Stimulated activated CD8-positive, alpha-beta memory T cell treated with anti-CD3 and anti-CD28 coated beads, Interleukin-4, amount 100 ng/mL, for 4 hours (primary cell): ENCODE measurements at places on chromosomes 16 and 17.
A peak's percentile ranks its signal among the peaks of the same experiment; 100 is the strongest.

- DNase-seq = no peak
These were observed 16.0 kb upstream of the TANC2 start for GRCh38 chr17:62950067-62950466.

GRCh38 chr17:44989552-44990138 lies 21.5 kb upstream of the C1QL1 start:
- DNase-seq = no peak

DNA sequence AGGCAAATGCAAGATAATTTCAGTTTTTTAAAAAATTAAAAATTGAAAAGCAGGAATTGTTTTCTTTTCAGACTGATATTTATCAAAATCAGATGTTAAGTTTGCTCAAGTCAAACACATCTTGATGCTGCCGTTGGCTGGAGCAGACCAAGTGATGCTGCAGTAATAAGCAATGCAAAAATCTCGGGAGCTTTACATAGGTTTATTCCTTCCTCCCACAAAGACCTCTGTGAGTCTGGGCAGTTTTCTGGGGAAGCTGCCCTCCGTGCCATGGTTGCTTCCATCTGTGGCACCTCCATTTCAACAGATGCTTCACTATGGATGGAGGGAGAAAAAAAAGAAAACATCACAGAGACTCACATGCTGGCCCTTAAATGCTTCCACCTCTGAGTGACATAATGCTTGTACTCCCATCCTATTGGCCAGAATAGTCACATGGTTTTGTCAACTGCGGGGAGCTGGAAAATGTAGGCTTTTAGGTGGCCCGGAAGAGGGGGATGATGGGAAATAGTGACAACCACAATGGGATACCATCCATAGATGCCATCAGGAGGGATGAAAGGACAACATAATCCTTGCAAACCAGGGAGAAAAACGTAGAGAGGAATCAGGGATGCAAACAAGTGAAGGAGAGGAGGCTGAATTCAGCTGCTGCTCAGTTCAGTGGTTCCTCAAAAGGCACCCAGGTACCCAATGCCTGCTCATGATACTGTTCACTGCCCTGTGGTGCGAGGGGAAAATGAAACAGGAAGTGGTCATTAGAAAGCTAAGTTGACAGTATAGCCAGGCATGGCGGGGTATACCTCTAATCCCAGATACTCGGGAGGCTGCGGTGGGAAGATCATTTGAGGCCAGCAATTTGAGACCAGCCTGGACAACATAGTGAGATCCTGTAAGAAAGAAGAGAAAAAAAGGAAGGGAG lies 13.5 kb upstream of the ERCC4 start:
- DNase-seq = no peak

GRCh38 chr16:13702614-13703013 lies 217.3 kb upstream of the ERCC4 start:
- DNase-seq = no peak

GRCh38 chr16:19127674-19128131 lies 13.9 kb downstream of the ITPRIPL2 start:
- no peak for DNase-seq

DNA sequence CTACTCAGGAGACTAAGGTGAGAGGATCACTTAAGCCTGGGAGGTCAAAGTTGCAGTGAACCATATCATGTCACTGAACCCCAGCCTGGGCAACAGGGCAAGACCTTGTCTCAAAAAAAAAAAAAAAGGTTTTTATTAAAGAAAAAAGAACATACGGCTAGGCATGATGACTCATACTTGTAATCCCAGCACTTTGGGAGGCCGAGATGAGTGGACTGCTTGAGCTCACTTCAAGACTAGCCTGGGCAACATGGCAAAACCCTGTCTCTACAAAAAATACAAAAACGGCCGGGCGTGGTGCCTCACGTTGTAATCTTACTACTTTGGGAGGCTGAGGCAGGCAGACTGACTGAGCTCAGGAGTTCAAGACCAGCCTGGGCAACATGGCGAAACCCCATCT lies 38.4 kb downstream of the RANBP10 start:
- DNase-seq = no peak

GRCh38 chr17:48438516-48439061 lies 8.6 kb upstream of the SKAP1 start:
- no peak for DNase-seq

DNA sequence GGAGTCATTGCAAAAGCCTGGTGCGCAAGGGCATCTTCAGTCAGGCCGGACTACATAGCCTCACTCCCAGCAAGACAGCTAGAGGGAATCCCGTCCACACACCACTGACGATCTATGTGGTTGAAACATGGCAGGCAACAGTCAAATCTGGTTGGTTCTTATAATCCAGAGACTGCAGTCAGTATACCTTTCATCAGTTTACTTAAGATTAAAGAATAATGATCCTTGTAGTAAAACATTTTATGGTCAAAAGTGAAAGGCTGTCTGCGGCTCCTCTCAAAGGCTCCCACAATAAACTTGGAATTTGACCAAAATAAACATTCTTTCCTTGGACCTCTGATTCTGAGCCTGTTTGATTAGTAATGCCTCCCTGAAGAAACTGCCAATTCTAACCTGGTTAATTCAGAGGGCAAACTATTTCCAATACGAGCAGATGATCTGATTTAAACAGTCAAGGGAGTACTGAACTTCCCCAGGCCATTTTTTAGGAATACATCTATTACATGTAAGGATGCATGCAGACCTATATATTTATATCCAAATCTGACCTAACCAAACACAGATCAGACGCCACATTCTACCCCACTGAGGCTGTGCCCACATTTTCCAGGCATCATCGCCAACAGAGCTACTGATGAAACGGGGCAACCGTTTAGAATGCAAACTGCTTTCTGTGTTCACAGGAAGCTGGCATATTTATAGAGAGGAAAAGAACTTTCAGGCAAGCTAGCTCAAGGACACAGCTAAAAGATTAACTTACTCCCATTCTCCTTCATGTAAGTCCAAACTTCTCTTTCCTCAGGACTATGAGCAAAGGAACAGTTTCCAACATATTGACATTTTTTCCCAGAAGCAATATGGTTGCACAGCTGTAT lies 15.3 kb upstream of the TXNDC11 start:
- DNase-seq = no peak

GRCh38 chr17:35914354-35914753 lies 16.2 kb downstream of the RDM1 start:
- no peak for DNase-seq

GRCh38 chr17:1714427-1714979 lies 4.3 kb upstream of the TLCD2 start:
- DNase-seq = no peak

DNA sequence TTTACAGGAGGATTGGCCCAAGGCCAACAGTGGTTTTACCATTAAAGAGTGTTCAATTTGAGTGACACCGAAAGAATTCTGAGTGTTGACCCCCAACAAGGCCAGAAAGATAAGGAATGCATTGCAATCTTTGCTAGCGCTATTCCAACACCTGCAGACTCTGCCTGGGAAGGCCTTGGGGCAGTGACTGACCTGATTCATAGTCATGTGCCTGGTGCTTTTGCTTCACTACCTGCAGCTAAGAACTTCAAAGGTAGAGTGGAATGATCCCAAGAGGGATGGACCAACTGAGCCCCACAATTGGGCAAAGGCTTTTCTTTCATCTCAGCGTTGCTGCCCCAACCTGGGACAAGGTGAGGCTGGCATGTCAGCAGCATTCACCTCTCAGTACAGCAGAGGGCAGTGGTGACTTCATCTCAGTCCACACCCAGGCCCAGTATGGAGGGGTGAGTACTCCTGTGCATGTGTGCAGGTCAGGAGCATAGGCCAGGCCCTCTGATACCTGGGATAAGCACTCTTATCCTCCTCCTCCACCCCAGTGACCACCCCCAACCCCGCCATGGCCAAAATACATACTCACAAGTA lies 149.6 kb upstream of the GNAO1 start:
- no peak for DNase-seq

DNA sequence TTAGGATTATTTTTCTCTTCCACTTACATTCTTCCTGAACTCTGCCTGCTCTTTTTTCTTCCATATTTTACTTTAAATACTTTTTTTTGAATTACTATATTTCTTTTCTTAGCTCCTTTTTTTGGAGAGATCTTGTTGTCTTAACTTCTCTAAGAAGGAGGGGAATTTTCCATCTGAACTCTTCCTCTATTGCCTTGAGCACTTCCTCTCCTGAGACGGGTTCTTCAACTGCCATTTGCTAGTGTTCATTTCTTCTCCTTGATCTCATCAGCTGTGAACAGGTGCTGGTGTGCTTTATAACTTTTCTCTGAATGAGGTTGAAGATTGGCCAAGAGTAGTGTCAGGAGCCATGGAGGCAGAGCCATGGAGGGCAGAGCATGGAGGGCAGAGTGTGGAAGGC lies 15.1 kb upstream of the CD300LD start:
- no peak for DNase-seq

- DNase-seq = no peak
These were observed 901 bp upstream of the HEATR6 start for GRCh38 chr17:60079401-60080243.

DNA sequence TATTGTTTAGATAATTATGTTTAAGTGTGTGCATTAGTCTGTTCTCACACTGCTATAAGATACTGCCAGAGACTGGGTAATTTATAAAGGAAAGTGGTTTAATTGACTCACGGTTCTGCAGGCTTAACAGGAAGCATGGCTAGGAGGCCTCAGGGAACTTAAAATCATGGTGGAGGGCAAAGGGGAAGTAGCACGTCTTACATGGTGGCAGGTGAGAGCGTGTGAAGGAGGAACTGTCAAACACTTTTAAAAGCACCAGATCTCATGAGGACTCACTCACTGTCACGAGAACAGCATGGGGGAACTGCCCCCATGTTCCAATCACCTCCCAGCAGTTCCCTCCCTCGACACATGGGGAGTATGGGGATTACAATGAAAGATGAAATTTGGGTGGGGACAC lies 203.5 kb upstream of the GOT2 start:
- no peak for DNase-seq

DNA sequence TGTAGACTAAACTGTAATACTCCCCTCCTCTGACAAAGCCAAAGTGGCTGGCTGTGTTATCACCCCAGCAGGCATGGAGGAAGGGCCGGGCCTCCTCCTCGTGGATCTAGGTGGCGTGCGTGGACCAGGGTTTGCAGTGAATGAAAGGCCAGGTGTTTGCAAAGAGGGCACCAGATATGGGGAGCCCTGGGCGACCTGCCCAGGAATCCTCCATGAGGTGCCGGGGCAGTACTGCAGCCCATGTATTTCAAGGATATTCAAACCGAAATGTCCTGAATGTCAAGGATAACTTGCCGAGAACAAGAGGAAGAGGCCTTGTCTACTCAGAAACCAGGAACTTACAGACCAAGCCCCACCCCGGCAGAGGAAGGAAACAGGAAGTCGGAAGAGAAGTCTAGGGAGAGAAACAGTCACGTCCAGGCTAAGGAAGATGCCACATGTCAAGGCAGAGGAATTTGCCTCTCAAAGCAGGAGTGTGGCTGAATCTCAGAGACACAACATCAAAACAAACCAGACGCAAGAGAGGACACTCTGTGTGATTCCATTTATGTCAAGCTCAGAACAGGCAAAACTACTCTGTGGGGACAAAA lies 13.7 kb upstream of the OSGIN1 start:
- no peak for DNase-seq

- DNase-seq = no peak
These were observed 100.3 kb downstream of the ADCY9 start for GRCh38 chr16:4016005-4016352.

- no peak for DNase-seq
These were observed 33.1 kb downstream of the ARL4D start for GRCh38 chr17:43431714-43432523.

DNA sequence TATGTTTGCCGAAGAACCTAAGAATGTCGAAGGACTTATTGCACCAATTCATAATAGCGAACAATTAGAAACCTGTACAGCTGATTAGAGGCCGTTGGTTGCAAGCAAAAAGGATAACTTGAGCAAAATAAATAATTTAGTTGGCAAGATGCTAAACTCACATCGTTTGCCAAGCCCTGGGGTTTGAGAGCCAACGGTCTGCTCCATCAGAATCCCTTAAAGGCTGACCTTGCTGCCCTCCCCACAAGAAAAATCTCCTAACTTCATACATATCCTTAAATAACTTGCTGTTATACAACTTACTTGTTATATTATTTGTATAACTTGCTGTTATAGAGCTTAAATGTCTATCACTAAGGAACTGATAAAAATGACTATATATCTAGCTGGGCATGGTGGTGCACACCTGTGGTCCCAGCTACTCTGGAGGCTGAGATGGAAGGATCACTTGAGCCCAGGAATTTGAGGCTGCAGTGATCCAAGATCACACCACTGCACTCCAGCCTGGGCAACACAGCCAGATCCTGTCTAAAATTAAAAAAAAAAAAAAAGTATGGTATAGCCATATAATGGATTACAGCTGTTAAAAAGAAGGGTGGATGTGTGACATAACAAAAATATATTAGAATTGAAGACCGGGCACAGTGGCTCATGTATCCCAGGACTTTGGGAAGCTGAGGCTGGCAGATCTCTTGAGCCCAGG lies 1.9 kb upstream of the TRIM37 start:
- no peak for DNase-seq

GRCh38 chr17:50661348-50661747 lies 26.7 kb downstream of the ABCC3 start:
- DNase-seq = no peak

DNA sequence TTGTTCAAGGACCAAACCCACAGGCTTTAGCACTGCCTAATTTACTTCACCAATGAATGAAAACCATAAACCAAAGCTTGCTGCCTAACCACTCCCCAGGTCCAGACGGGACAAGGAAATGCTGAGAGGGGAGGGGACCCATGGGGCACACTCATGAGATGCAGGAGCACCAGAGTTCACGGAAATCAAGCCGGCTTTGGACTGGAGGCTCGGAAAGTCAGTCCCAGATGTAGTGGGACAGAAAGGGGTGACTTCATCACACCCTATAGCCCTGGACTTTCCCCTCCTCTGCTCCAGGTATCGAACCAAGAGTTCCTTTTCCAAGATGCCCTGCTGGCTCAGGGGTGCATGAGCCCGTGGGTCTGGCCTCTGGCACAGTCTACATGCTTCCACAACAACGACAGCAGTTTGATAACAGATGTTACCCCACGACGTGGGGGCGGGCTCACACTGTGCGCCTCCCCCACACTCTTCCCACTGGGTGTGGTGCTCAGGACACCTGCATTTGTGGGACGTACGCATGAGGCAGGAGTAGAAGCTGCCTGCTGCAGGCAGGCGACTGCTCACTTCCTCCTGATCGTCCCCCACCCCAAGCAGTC lies 63.2 kb downstream of the AMFR start:
- no peak for DNase-seq

DNA sequence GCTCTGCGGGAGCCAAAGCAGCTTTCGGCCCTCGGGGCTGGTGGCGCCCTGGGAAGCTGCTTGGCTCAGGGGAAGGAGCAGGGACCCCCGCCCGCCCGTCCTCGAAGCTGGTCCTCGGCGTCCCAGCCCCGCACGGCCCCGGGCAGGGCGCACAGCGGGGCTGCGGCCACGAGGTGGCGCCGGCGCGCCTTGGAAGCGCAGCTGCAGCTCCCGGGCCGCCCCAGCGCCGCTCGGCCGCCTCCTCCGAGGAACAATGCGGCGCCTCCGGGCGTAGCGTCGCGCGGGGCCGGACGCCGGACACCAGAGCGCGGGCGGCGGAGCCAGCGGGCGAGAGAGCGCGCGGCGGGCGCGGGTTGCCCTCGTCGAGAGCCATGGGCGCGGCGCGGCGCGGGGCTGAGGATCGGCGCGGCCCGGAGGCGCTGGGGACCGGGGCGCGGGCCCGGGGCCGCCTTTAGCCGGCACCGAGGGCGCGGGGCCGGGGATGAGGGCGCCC lies at the start of gene MGAT5B:
Gene MGAT5B, plus strand, starts transcription at position 229 of the 493 bp plus-strand sequence. CDS start 626 bp downstream, outside the sequence.
- peak; percentile 34 for DNase-seq
